ENCODE measurements at places on chromosomes 2 and 18.

DNA sequence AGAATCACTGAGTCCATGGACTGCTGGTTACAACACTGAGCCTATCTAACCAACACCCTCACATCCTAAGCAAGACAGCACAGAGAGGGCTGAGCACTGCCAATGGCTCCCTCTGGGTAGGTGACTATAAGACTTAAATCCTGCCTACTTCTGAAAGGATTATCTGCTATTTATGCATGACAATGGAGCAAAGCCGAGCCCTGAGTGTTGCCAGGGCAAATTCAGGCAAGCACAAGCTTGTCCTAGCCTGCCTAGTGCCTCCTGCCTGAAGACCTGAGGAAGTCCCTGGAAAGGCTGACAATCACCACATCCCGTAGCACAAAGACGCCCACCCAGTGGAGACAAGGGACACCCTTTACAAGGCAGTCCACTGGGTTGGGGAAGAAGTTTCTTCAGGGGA lies 129.7 kb downstream of the OSR1 start:
- no peak for DNase-seq

GRCh38 chr2:240329116-240329665 lies 106.3 kb upstream of the GPC1 start:
- no peak for DNase-seq

GRCh38 chr2:16958266-16958665 lies 292.6 kb upstream of the CYRIA start:
- DNase-seq, result no peak

- DNase-seq, result no peak
Observed at GRCh38 chr2:58920001-58920400, 678.9 kb upstream of the FANCL start.

Data from stimulated activated CD8-positive, alpha-beta memory T cell treated with anti-CD3 and anti-CD28 coated beads, Interleukin-4, amount 100 ng/mL, for 24 hours (primary cell).